ENCODE measurements at places on chromosomes 13 and 19.

- DNase-seq = no peak
Measured at GRCh38 chr19:21233691-21234090, 91.9 kb downstream of the ZNF431 start.

- DNase-seq = peak; percentile 25
Measured at GRCh38 chr13:42367831-42368230, 95.9 kb downstream of the AKAP11 start.

- DNase-seq = peak; percentile 88
Measured at GRCh38 chr13:49495783-49496762, at the start of gene PHF11. PHF11 (plus strand) TSS chr13:49495953; CDS start chr13:49496002, 49 bp downstream.

DNA sequence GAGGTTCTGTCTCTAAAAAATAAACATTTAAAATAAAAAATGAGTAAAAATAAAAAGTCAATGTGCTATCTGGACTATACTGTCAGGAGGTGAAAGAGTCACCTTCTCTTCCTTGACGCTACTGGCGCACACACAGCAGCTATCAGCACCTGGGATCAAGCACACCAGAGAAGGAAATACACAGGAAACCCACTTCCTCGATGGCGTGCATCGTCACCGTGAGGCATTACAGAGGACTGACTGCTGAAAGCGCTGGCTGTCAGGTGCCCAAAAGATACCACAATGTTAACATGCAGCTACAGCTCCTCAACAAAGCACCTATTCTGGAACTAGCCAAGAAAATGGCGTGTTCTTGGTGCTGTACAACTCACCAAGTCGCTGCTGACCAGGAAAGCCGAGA, 6.1 kb downstream of the SLC35E1 start:
- DNase-seq = no peak

DNA sequence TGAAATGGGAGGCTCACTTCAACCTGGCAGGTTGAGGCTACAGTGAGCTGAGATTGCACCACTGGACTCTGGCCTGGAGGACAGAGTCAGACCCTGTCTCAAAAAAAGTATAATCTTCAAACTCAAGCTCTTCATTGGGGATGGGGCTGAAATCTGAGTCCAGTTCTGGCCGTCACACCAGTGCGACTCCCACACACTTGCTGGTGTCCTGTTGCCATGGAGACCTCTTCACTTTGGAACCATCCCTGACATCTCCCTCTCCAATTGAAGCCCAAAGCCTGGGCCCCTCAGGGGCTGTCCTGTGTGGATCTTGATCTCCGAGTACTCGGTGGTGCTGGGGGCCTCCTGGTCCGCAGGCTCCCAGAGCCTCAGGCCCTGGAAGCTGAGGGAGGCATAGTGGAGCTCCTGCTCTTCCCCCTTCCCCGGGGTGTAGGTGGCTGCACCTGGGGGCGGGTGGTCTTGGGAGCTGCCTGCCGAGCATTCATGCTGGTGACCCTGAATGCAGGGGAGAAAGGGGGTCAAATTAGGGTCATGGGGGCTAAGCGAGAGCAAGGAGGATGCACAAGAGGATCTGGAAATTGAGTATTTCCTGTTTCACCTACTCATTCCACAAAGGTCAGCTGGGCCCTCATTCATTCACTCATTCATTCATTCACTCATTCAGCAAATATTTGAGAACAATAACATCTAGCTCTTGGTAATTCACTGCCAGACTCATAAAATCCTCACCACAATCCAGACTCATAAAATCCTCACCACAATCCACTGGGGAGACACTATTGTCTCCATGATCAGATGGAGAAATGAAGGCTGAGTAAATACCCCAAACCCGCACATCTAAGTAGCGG, 11.0 kb downstream of the SIGLEC11 start:
- DNase-seq = no peak

DNA sequence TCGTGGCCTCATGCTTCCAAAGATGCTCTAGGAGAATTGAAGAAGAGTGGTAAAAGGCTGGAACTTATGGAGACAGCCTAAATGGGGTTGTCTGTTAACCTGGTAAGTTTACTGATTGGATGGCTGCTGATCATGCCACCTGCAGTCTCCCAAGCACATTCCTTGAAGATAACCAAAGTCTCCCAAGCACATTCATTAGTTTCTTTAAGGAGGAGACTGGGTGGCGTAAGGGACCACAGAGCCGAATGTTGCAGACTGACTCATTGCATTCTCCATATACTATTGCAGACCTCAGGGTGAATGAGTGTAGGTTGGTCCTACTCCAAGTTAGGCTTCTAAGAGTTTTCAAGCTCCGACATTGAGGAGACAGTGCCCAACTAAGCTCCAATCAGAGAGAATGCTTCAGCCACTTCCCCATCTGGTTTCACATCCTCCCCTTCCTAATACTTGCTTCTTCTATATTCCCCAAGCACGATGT, at the start of gene IGFL3:
Gene IGFL3, minus strand, starts transcription at position 51 of the 478 bp plus-strand sequence. Its CDS starts 39 bp downstream, at position 12.
- DNase-seq = peak; percentile 39

DNA sequence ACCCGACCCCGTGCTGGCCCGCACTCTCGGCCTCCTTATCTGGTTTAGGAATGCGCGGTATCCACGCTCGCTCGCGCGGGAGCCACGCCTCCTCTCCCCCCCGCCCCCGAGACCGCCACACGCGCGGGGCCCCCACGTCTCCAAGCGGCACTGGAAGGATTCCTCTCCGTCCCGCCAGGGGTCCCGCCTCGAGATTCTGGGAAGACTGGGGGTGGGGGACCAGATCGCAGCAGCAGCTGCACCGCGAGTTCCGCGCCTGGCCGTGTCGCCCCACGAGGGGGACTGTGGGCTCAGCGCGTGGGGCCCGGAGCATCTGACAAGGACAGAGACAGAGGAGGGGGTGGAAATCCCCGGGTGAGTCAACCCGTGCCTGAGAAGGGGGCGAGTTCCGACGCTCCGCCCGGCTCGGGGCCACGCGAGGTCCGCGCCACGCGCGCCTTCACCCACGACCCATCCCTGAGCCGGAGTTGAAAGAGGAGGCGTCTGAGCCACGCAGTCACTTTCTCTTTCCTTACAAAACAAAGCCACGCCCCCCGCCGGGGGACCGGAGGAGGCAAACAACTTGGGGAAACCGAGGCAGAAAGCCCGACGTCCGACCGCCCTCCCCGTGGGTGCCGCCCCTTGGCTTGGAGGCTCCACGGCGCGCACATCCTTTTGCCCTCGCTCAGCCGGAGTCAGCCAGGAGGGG, 814 bp downstream of the S1PR2 start:
- DNase-seq = peak; percentile 40

- no peak for DNase-seq
Measured at GRCh38 chr19:42412661-42413076, 14.5 kb downstream of the LIPE start.

- DNase-seq = no peak
Measured at GRCh38 chr13:23203516-23203915, 22.7 kb downstream of the SGCG start.

DNA sequence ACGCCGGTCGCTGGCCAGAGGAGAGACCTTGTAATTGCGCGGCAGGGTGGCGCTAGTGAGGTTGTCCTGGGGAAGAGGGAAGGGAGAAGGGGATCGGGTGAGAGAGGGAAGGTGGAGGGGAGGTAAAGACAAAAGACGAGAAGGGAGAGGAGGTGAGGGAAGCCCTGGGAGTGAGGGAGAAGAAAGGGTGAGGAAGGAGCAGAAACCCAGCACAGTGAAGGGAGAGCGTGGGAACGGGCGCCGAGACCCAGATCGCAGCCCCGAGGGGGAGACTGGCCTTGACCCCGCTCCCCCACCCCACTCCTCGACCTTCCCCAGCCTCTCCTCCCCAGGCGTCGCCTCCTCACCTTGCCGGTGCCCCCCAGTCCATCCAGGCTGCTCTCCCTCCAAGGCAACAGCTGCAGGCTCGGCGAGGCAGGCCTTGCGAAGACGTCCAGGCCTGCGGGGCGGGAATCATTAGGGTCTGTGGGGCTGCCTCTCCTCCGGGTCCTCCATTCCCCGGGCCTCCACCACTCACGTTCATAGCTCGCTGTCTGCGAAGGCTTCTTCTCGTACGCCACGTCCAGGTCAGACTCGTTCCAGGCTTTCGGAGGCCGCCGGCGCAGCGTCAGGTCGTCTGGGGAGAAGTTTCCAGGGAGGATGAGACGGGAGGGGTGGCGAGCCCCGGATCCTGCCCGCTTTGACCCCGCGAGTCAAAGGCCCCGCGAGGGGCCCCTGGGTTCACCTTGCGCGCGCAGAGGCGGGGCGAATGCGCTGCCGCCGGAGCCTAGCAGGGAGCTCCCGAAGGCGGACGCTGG, 8.8 kb downstream of the PPP1R13L start:
- DNase-seq = no peak

- DNase-seq = no peak
Measured at GRCh38 chr13:96744367-96745331, 249.6 kb downstream of the OXGR1 start.

- no peak for DNase-seq
Measured at GRCh38 chr13:29948791-29949190, 98.4 kb upstream of the UBL3 start.

DNA sequence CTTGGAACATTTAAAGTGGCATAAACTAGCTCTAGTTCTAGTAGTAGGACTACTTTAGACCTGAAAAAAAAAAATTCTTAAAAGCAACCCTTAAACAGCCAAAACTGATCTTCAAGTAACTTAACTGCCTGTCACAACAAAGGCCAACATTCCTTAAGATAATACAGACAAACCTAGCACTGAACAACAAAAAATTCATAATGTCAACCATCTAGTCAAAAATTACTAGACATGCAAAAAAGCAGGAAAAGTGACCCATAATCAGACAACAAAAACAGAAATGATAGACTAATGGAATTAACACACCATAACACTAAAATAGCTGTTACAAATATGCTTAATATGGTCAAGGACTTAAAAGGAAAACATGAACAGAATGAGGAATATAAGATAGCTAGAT, 6.7 kb downstream of the SLC6A16 start:
- no peak for DNase-seq

GRCh38 chr19:51689751-51690453, 3.2 kb upstream of the SPACA6 start:
- no peak for DNase-seq

GRCh38 chr13:85009447-85009846, 789.8 kb downstream of the SLITRK6 start:
- no peak for DNase-seq
